Brain microvascular endothelial cell (primary cell): ENCODE measurements at places on chromosomes 4 and X.

DNA sequence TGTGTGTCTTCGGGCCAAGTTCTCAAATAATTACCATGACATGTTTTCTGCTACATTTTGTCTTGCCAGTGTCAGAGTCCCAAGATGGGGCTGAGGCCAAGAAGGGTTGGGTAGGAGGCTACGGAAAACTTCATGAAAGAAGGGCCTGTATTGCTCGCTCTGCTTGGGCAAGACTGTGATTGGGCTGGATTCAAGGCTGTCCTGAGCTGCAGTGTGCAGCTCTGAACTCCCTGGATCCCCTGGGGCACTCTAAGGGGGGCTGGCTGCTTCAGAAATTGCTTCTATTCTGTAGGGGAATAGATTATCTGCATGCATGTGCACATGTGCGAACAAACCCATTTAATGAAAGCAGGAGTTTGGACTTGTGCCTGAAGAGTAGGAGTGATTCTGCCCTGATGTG is 13.6 kb downstream of the TSPAN6 start:
- no peak for DNase-seq

DNA sequence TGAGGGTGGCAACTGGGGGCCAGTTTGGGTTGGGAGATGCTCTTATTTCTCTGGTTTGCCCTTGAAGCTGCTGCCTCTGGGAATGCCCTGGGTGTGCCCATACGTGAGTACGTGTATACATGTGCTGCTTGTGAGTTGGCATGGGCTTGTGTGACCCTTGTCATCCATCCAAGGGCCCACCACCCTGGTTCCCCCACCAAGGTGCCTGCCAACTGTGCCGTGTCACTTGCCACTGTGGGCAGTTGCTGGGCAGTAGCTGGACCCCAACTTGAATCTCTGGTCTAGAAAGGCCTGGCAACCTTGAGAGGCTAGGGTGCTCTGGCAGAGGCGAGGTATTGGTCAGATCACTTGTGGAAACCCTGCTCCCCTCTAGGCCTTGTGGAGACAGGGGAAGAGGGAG is 2.4 kb upstream of the HMGB3 start:
- no peak for DNase-seq

GRCh38 chrX:17549107-17549651 is 174.2 kb downstream of the NHS start:
- no peak for DNase-seq

- DNase-seq, result no peak
These were observed 550.3 kb downstream of the RAB28 start for GRCh38 chr4:12933760-12934221.

- DNase-seq, result no peak
These were observed 89.3 kb upstream of the STX18 start for GRCh38 chr4:4631150-4631549.

- no peak for DNase-seq
These were observed 212.2 kb upstream of the GPRIN3 start for GRCh38 chr4:89519771-89520320.

DNA sequence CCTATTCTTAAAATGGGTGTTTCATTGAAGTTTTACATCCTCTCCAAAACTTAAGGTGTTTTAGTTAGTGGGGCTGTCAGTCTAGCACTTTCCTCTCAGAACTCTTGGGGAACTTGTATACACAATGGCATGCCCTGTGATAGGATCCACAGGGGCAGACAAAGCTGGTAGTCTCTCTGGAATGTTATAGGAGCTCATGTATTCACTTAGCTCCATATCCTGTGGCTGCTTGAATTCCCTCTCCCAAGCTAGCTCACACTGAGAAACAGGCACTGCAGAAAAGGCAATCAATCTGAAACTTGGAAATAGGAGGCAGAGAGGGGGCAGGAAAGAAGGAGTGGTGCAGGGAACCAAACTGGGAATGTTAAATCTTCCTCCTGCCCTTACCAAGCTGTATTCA is 26.3 kb upstream of the ARMCX2 start:
- no peak for DNase-seq

DNA sequence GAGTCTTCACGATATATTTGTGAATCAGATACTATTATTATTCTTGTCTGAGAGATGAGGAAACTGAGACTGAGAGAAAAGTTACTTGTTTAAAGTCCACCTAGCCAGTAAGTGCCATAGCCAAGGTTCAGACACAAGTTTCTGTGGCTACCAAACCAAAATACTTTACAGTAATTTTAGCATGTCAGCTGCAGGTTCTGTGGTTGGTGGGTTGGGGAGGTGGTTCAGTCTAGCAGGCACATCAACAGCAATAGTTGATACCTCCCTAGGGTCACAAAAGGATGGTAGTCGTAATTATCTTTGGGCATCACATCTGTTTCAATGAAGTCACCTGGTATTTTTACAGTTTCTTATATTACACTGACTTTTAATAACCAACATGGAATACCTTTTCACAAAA is 35.6 kb upstream of the EDA2R start:
- no peak for DNase-seq

- no peak for DNase-seq
These were observed 2.4 kb upstream of the SETD7 start for GRCh38 chr4:139558235-139559088.
